Sigmoid colon (tissue), 7 donors: ENCODE measurements at places on chromosomes 13 and 19. TPM values are rescaled to one million over a fixed set of nuclear protein-coding genes. Genes with fewer than 3 reads are reported as not detected.
A peak's percentile ranks its signal among the peaks of the same experiment; 100 is the strongest.

The OVOL3 gene
- not detected for total RNA-seq

DNA sequence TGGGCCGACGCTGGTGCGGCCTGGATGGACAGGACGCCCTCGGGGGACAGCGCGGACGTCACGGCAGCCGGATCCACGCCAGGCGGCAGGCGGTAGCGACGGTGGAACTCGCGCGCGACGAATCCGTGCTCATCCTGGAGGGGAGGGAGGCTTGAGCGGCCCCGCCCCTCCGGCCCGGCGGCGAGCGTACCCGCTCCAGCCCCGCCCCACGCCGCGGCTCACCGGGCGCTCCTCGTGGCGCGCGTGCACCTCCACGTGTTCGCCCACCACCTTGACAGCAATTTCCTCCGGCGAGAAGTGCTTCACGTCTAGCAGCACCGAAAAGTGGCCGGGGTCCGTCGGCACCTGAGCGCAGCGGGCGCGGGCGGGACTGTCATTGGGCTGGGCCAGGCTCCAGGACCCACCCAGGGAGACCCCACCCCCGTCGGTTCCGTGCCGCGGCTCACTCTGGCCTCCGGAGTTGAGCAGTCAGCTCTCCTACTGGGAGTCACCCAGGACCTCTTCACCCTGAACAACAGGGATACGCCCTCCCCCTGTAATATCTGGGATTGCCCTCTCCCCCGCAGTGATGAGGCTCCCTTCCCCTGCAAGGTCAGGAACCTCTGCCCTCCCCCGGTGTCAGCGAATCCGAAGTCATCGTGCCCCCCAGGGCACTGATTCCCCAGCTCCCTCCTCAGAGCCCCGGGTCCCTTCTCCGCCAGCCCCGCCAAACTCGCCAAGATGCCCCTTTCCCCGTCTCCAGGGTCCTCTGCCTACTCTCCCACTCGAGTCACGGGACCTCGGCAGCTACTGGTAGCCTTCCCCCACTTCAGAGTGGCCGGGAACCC, 1.1 kb downstream of the HSPB6 start:
- DNase-seq = peak; percentile 98

The GGN gene
- total RNA-seq = not detected

- DNase-seq = no peak
Measured at GRCh38 chr19:8682472-8682871, 16.1 kb downstream of the ACTL9 start.

The PSG7 gene
- not detected for total RNA-seq

DNA sequence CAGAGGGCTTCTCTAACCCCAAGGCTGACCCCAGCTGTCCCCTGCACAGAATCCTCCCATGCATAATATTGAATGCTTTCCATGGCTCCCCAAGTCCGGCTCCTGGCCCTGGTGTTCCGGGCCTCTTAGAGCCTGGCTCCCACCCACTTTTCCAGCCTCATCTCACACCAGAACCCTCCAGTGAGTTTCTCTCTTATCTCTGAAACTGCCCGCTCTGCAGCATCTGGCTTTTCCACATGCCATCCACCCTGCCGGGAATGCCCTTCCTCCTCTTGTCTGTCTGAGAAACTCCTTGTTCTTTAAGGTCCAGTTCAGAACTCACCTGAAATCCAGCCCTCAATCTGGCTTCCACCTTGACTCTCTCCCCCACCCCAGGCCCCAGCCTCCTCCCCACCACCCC, 6.8 kb downstream of the SYNGR4 start:
- no peak for DNase-seq

DNA sequence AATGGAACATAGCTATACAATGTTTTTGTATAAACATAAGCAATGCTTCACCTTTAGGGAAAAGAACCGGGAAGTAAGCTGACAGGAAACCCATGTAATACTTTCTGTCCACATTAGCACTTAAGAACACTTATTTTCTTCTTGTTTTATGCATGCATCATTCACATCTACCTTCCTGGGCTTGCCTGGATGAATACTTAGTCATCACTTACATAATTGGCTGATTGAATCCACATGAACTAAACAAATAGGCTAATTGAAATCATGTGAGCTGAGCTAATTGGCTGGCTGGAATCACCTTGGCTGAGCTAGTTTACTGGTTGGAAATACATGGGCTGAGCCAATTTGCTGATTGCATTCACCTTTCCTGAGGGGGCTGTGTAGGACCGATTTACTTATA, 78.8 kb downstream of the ZNF726 start:
- no peak for DNase-seq

- DNase-seq = no peak
Measured at GRCh38 chr13:80413611-80414010, 72.7 kb upstream of the SPRY2 start.

DNA sequence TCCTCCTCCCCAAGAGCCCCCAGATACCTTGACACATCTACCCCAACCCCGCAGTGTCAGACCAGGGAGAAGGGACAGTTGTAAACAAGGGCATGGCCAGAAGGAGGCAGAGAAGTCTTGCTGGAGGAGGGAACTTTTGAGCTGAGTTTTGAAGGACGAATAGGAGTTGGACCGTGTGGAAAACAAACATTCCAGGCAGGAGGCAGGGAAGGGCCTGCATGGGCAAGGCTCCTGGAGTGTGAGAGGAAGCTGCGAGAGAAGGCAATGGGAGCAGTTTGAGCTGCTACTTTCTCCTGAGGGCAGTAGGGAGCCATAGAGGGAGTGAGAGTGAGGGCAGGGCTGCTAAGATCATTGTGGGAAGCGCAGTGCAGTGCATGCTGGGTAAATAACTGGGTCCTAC, 23.3 kb downstream of the IL12RB1 start:
- DNase-seq = no peak

DNA sequence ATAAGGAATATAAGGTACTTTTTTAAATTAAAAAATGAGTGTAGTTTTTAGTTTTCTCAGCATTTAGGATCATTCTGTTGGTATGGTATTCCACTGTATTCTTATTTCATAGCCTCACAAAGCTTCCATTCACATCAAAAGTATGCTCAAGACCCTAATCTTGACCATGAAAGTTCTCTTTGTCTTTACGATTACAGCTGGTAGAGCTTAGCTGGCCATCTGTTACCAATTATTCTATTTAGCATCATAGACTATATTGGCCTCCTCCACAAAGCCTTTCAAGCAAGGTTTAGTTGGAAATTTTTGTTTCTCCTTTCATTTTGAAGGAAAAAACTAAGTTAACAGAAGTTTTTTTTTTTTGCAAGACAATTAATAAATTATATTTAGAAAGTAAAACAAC, 245.1 kb downstream of the KCTD12 start:
- DNase-seq = no peak

The MTUS2 gene
- 0.99 TPM for total RNA-seq

DNA sequence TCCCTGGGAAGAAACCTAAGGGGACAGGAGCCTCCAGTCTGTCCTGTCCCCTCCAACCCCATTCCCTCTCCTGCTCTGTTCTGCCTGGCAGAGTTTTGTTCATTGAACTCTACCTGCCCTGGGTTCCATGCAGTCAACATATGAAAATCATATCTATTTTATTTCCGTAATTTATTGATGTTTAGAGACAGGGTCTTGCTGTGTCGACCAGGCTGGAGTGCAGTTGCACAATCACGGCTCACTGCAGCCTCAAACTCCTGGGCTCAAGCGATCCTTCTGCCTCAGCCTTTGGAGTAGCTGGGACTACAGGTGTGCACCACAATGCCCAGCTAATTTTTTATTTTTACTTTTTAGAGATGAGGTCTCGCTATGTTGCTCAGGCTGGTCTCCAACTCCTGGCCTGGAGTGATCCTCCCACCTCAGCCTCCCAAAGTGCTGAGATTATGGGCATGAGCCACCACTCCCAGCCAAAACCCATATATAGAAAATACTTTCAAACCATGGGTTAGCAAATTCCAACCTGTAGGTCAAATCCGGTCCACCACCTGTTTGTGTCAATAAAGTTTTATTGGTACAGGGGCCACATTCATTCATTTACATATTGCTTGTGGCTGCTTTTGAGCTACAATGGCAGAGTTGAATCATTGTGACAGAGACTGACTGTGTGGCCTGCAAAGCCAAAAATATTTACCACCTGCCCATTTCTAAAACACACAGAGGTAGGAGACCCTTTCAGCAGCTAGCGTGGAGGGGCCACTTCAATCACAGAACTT, 39.3 kb downstream of the FBN3 start:
- no peak for DNase-seq

The OR4F17 gene
- total RNA-seq = not detected

DNA sequence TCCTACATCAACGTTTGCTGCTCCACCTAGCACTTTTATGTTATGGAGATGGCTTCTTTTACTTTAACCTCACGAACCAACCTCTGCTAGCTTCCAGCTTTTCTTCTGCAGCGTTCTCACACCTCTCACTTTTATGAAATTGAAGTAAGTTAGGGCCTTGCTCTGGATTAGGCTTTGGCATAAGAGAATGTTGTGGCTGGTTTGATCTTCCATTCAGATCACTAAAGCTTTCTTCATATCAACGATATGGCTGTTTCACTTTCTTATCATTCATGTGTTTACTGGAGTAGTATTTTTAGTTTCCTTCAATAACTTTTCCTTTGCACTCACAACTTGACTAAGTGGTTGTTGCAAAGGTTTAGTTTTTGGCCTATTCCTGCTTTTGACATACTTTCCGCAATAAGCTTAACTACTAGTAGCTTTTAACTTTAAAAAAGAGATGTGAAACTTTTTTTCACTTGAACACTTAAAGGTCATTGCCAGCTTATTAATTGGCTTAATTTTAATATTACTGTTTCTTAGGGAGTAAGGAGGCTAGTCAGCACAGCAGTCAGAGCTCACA, 60.0 kb upstream of the SPRY2 start:
- no peak for DNase-seq

GRCh38 chr19:17107546-17108452, 32.2 kb downstream of the MYO9B start:
- DNase-seq = peak; percentile 97

- no peak for DNase-seq
Measured at GRCh38 chr13:63199508-63199907, 1783.9 kb upstream of the PCDH20 start.

The RFPL4A gene
- not detected for total RNA-seq

DNA sequence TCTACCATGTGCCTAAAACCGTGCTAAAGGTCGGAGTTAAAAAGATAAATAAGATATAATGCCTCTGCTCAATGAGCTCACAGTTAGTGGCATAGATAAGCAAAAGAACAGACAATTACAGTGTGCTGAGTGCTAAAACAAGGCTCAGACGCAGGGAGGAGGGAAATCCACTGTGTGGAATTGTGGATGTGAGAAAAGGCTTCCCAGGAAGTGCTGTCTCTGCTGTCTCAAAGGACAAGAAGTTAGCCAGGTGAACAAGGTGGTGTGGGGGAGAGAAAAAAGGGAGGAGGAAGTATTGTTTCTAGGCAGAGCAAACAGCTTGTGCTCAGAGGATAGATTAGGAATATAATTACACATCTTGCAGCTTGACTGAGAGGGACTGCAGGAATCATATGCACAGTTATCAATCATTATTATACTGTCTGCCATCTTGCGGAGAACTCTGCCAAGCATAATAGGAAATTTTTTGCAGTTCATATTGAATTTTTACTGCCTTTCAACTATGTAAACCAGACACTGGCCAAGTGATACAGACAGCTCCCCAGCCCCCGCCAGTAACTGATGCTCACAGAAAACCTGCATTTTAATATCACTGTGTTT, 9.3 kb downstream of the C13orf42 start:
- DNase-seq = no peak

The ZNF557 gene
- total RNA-seq = 9.4 TPM

DNA sequence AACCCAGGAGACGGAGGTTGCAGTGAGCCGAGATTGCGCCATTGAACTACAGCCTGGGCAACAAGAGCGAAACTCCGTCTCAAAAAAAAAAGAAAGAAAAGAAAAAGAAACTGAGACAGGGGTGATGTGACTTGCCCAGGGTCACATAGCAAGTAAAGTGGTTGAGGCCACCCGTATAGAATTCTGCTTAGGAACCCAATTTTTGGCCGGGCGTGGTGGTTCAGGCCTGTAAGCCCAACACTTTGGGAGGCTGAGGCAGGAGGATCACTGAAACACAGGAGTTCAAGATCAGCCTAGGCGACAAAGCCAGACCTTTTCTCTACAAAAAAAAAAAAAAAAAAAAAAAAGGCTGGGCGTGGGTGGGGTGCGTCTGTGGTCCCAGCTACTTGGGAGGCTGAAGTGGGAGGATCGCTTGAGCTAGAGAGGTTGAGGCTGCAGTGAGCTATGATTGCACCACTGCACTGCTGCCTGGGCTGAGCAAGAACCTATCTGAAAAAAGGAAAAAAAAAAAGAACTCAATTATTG, 1.3 kb downstream of the SNRPA start:
- no peak for DNase-seq

GRCh38 chr13:28376604-28377003, 118.3 kb downstream of the FLT1 start:
- no peak for DNase-seq

DNA sequence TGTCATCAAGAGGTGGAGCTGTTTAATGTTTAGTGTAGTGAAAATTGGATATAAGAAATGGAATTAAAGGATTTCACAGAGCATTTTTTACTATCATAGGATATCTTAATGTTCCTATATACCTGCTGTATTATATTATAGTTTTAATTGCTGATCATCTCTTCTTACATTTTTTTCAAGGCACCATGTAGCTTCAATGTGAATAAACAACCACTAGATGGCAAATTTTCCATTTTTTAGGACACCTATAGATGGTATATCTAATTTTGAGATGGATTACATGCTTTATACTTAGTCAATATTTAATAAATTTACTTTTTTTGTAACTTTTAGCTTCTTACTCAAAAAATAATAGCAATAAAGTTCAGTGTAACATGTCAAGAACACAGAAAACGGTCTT, 9.0 kb upstream of the ATXN8OS start:
- DNase-seq = no peak

The ZNF471 gene
- total RNA-seq = 11.4 TPM

DNA sequence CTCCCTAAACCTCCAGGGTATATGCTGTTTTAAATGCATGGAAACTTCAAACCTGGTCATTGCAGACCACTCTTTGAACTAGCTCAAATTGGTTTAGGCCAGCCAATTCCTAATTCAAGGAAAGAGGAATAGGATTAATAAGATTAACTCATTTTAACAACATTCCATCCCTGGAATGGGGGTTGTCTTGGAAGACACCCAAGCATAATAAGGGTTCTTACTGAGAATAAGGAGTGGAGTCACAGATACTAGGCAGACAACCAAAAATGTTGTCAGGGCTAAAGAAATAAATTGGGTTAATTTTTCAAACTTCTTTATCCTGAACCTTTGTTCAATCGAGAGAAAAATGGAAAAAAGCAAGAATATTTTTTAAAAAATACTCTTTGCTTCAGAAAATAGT, 186.2 kb downstream of the PCDH9 start:
- DNase-seq = no peak

The PODNL1 gene
- total RNA-seq = not detected

DNA sequence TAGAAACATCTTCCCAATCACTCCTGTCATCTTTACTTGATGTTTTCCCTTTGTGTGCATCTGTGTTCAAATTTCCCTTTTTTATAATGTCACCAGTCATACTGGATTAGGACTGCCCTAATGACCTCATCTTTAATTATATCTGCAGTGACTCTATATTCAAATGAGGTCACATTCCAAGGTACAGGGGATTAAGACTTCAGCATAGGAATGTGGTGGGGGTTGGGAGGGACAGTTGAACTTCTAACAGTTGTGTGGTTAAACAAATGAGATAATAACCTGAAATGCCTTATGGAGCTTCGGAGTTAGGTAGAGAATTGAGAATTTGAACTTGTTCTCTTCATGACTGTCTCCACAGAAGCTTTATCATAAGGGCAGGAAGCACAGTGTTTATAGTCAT, 23.0 kb downstream of the PAN3 start:
- no peak for DNase-seq

The GADD45GIP1 gene
- total RNA-seq = 47.4 TPM
